Activated CD8-positive, alpha-beta memory T cell treated with anti-CD3 and anti-CD28 coated beads for 4 hours (primary cell): ENCODE measurements at places on chromosomes 12 and 14.

DNA sequence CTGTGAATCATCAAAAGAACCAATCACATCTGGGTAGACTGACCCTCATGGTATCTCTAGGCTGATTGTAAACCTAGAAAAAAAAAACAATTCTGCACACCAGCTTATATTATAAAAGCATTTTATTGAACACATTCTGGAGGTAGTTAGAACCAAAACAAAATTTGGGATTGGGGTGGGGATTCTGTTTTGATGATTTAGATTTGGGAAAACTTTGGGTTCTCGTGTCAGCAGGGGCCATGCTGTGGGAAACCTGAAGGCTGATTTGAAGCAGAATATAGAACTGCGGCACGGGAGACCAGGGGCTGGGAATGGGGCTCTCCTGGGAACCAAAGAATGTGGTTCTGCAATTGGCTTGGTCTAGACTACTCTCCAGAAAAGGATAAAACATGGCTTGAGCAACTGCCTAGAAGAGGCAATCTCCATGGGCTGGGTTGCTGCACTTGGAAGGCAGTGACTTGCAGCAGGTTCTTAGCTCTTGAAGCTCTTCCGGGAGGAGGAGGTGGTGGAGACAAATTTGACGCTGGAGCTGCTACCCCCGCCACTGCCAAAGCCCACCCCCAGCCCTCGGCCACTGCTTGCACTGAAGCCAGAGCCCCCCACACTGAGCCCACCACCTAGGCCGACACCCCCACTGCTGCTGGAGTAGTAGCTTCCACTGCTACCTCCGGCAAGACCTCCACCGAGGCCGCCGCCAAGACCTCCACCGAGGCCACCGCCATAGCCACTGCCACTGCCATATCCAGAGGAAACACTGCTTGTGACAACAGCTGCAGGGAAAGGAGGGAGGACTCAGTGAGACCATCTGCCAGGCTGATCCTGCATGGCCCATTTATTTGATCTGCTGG is 5.5 kb downstream of the KRT5 start:
- no peak for DNase-seq

DNA sequence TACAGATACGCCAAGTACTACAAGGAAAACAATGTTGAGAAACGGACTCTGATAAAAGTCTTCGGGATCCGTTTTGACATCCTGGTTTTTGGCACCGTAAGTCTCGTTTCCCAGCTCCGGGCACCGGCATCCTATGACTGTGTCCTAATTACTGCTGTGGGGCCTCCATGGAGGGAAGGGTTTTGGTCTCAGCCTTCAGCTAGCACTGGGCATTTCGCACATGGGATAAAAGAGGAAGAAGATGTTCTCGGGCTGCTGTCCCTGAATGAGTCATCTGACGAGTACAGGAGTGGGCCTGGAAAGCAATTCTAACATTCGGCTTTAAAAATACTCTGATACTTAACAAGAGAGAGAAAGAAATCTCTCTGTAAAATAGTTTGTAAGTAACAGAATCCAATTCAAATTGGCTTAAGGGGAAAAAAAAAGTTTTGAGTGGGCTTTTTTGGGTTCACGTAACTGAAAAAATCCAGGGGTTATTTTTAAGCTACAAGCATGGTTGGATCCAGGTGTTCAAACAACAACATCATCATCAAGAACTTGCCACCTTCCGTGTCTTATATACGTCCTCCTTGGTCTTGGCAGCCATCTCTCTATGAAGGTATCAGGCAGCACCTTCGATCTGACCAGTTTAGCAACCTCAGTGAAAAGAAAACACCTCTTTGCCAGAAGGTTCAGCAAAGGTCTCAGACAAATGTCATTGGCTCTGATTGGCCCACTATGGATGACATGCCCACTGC is 34.4 kb upstream of the P2RX4 start:
- DNase-seq = no peak

GRCh38 chr12:104823985-104824461 is 134.1 kb downstream of the SLC41A2 start:
- no peak for DNase-seq

DNA sequence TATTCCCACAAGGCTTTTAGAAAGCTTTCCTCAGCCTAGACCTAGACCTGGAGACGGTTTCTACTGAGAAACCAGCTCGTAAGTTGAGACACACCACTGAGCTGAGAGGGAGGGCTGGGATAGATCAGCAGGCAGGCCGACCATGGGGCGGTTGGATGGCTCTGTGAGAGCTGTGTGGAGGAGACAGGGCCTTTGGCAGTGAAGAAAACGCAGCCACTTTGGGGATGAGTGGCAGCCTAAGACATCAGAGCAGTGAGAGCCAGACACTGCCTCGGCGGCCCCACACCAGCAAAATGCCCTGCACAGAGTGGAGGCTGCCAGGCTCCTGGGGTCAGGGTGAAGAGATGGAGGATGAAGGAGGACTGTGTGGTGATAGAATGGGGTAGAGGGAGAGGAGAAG is 46.0 kb downstream of the CACNA2D4 start:
- DNase-seq = no peak

- no peak for DNase-seq
Measured at GRCh38 chr14:54783660-54784015, 119.0 kb downstream of the GCH1 start.

GRCh38 chr14:92610849-92611271 is 97.3 kb downstream of the RIN3 start:
- DNase-seq = no peak

DNA sequence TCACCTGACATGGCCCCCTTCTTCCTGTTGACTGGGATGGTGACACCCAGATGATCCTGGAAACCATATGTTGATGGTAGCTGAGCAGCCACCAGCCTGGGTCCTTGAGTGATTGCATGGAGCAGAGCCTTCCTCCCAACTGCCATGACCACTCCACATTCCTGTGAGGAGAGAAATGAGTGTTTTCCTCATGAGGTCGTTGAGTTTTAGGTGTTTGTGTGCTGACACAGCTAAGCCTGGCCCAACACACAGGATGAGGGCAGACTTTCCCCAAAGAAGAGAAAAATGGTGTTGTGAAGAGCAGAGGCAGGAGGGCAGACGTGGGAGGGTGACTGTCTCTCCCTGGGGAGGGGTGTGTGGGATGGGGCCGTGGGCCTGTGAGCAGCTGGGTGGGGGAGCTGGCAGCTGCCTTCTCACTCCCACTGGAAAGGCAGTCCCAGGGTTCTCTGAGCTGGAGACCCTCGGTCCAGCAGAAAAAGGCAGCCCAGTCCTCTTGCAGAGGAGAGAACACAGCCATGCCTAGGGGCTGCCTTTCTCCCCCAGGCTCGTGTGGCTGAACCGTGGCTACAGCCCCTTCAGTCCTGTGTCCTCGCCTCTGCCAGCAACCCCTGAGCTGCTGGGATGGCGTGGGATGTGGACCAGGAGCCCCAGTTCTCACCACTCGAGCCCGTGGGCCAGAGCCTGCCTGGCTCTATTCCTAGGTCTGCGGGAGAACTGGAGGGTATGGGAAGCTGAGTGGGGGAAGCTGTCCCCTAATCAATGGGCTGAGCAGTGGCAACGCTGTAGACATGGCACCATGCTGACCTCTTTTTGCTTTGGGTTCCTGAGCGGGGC is 257.0 kb downstream of the ADGRD1 start:
- DNase-seq = no peak

DNA sequence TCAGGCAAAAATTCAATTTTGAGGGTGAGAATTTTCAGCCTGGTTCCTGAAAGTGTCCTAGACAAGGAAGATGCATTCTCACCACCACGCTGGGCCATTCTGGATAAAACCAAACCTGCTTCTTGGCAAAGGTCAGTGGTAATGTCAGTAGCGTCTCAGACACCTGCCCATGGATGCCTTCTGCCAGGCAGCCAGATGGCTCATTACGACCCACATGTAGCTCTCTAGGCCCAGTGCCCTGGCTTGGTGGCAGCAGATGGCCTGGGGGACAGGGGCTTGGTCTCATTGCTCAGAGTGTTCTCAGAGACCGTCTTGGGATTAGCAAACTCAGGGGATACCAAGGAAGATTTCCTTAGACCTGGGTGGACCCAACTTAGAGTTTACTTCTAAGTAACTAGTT is 105.1 kb downstream of the ARF6 start:
- no peak for DNase-seq

GRCh38 chr14:65150898-65151608 is 48.7 kb upstream of the MAX start:
- DNase-seq = no peak

- no peak for DNase-seq
Measured at GRCh38 chr12:103301642-103302591, 193.9 kb downstream of the C12orf42 start.

GRCh38 chr12:127655691-127656090 is 611.3 kb upstream of the TMEM132C start:
- no peak for DNase-seq

DNA sequence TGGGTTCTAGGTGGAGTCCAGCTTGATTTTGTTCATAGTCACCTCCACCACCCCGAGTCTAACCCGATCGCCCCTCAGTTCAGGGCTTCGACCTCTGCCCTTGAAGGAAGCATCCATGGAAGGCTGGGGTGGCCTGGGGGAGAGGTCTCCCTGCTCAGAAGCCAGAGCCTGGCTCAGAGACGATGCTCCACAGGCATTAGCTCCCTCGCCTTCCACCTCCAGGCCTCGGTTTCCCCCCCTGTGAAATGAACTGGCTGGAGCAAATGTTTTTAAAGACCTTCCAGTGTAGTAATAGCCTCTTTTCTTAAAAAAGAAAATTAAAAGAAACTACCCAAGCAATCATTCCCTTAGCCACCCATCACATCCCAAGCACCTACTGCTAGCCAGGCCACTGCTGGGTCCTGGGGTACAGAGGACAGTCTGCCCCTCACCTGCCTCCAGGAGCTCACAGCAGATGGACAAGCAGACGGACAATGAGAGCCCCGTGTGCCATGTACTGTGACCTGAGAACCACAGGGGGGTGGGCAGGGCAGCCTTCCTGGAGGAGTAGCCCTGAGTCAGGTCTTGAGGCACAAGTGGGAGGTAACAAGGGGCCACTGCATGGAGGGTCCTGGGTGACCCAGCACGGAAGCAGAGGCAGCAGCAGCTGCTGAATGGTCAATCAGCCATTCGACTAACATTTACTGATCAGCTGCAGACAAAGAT is 42.3 kb upstream of the EML1 start:
- DNase-seq = no peak

DNA sequence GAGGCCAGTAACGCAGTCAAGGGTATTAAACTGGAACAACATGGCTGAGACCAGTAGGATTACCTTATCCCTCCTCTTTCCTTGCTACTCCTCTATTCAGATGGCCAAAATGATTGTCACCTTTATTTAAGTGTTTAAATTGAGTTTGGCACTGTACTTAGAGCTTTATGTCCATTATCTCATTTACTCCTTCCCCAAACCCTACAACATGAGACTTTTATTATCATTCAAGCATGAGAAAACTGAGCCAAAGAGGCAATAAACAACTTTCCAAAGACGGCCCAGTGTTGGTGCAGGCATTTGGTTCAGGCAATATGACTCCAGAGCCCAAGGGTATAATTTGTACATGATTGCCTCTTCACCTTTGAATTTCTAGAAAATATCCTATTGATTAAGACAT is 370.9 kb upstream of the KITLG start:
- no peak for DNase-seq

GRCh38 chr14:95544588-95544987 is 9.7 kb downstream of the GLRX5 start:
- no peak for DNase-seq

- DNase-seq = no peak
Measured at GRCh38 chr14:59229653-59230406, 41.4 kb downstream of the DAAM1 start.

DNA sequence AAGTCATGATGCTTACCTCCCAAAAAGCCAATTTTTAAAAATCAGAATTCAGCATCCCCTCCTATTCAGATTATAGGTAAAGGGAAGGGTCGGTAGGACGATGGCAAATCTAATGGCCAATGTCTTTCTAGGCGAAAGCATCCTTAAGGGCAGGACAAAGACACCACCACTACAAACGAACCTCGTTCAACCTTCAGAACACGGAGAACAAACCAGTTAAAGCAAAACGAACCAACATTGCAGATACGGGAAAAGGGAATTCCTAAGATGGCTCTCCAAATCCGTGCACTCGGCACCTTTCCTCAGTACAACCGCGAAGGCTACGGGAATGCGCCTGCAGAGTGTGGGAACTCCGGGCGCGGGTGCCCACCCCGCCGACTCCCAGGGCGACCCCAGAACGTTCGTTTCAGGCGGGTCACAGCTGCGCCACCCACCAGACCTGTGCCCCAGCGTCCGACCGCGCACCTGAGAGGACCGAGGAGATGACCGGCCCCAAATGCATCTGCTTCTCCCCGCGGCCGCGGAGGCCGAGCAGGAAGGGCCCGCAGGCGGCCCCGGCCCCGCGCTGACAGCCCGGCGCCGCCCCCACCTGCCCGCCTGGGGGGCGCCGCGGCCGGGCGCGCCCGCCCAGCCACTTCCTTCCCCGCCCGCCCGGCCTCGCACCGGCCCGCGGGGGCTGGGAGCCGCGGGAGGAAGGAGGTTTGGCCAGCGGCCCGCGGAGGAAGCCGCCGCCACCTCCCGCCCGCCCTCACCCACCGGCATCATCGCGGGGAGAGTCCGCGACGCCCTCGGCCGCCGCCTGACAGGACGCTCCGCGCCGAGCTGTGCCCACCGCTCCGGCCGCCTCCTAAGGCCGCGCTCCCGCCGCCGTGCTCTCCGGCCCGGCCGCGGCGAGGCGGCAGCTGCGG is 578 bp downstream of the PPP1R13B start:
- no peak for DNase-seq

DNA sequence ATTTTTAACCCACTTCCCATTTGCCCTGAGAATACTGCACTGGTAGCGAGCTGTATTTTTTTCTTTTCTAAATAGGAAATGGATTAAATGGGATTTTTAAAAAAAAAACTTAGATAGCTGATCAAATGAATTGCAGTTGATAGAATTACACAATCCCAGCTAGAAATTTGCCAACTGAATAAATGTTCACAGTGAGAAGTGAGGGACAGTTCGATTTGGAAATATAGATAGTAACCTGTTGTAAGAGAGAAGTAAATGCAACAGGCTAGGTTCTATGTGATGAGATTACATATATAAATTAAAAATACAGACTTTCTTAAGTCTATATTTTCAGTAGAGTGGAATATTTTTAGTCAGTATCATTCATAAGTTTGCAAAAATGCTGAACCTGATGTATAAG is 48.1 kb upstream of the SMCO2 start:
- no peak for DNase-seq

GRCh38 chr12:114961491-114961890 is 277.5 kb upstream of the TBX3 start:
- DNase-seq = no peak

- no peak for DNase-seq
Measured at GRCh38 chr12:57135527-57136326, 7.4 kb downstream of the LRP1 start.

DNA sequence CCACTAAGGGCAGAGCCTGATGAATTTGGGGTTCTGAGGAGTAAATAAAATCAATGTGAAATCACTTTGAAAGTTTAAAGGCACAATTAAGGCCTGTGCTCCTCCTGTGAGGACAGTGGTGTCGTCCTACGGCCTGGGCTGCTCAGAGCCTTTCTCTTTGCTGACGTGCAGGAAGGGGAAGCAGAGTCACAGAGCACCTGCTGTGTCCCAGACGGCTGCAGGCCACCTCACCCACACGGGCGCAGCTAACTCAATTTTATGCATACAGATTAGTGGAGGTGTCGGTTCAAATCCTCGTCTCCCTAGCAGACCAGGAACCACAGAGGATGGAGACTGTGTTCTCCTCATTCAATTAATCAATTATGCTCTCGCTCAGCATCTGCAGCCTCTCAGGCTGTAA is 11.4 kb upstream of the DLK1 start:
- no peak for DNase-seq
